ENCODE measurements at places on chromosomes 1 and 21. TPM values are rescaled to one million over a fixed set of nuclear protein-coding genes. Genes with fewer than 3 reads are reported as not detected.

Gene CERS2
- total RNA-seq: 190 TPM

Gene NPHS2
- not detected for total RNA-seq

Gene DPT
- 0.53 TPM for total RNA-seq

Gene UQCRHL
- total RNA-seq: 1.5 TPM

Gene CA14
- not detected for total RNA-seq

Gene DCDC2B
- not detected for total RNA-seq

Gene HAO2
- not detected for total RNA-seq

Gene IFI44L
- total RNA-seq: 3.8 TPM

Gene KCND3
- 4.0 TPM for total RNA-seq

Gene SHISA4
- 27.0 TPM for total RNA-seq

Gene SPRR1B
- not detected for total RNA-seq

Gene FMN2
- 21.0 TPM for total RNA-seq

Gene FAM167B
- 0.98 TPM for total RNA-seq

Gene IGSF3
- 0.26 TPM for total RNA-seq

Gene NBPF26
- total RNA-seq: 28.0 TPM

Gene CCDC27
- total RNA-seq: not detected

Gene NR5A2
- under 0.01 TPM for total RNA-seq

Gene GBP6
- total RNA-seq: not detected

Gene LCE1D
- total RNA-seq: not detected

Gene SELL
- 0.39 TPM for total RNA-seq

Gene SMPDL3B
- not detected for total RNA-seq

Gene FCRL1
- not detected for total RNA-seq

Gene FCGR3B
- not detected for total RNA-seq

Gene SELP
- 0.13 TPM for total RNA-seq

Gene ZNF683
- total RNA-seq: not detected

Gene TNFAIP8L2
- not detected for total RNA-seq

Gene ITGB3BP
- 16.1 TPM for total RNA-seq

Gene TNNT2
- under 0.01 TPM for total RNA-seq

All from smooth muscle cell of the pulmonary artery (primary cell).